CD4-positive, alpha-beta T cell treated with Interleukin-4 for 4 hours (primary cell): ENCODE measurements at places on chromosomes 1 and 21.

DNA sequence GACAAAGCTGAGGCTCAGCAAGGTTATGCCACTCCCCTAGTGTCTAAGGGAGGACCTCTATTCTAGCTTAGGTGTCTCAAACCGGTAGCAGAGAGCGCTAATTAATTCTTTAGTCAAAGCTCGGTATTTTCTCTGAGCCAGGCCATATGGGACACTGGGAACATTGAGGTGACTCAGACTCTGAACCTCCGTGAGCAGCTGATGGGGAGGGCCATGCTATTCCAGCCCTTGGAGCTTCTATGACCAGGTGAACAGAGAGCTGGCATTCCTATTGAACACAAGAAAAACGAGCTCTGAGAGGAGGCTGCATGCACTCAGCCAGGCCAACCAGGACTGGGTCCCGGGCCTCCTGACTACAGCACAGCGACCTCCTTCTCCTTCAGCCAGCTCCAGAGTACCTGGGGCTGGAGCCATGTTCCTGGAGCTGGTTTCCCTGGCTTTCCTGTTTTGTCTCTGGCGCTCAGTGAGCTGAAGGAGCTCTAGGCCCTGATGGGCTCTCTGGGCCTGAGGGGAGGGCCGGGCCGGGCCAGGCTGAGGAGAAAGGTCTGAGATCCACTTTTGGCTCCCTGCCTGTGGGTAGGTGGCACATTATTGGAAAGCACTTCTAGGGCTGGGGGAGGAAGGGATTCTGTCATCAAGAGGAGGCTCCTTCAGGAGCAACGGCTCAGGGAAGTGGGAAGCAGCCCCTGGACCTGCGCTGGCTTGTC is 37.0 kb downstream of the SLC9A1 start:
- DNase-seq = no peak

DNA sequence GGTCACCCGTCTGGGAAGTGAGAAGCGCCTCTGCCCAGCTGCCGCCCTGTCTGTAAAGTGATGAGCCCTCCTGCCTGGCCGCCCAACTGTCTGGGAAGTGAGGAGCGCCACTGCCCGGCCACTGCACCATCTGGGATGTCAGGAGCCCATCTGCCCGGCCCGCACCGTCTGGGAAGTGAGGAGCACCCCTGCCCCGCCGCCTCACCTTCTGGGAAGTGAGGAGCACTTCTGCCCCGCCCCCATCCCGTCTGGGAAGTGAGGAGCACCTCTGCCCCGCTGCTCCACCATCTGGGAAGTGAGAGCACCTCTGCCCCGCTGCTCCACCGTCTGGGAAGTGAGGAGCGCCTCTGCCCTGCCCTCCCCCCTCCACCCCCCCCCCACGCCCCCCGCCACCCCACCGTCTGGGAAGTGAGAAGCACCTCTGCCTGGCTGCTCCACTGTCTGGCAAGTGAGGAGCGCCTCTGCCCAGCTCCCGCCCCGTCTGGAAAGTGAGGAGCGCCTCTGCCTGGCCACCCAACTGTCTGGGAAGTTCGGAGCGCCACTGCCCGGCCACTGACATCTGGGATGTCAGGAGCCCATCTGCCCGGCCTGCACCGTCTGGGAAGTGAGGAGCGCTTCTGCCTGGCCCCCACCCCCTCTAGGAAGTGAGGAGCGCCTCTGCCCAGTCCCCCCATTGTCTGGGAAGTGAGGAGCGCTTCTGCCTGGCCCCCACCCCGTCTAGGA is 4.5 kb upstream of the ZZZ3 start:
- no peak for DNase-seq

DNA sequence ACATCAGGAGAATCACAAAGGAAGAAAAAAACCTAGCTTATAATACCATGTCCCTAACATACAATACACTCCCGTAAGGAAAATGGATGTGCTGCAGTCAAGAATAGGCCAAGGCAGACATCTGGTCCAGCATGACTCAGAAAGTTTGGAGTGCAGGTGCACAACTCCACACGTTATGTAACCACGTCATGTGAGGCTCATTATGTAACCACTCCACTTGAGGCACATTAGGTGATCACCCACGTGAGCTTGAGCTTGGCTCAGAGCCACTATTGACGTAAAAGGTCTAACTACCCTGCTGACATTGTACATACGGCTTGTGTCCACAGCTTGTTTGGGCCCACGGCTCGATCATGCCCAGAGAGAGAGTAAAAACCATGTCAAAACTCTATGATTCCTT is 99.8 kb upstream of the C1orf21 start:
- no peak for DNase-seq

GRCh38 chr1:39842836-39843235 is 40.5 kb downstream of the TRIT1 start:
- no peak for DNase-seq

DNA sequence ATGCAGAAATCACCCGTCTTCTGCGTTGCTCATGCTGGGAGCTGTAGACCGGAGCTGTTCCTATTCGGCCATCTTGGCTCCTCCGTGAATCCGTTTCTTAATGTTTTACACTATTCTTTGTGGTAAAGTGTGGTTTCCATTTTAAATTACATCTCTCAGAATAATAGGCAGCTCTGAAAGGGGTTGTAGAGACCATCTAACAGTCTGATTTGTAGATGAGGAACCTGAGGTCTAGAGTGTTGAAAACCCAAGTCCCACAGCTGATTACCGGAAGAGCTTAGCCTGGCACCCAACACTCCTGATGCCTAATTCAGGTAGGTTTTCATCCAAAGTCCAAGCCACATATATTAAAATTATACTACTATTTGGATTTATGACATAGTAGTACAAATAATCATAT is 144.0 kb downstream of the LEPR start:
- no peak for DNase-seq

DNA sequence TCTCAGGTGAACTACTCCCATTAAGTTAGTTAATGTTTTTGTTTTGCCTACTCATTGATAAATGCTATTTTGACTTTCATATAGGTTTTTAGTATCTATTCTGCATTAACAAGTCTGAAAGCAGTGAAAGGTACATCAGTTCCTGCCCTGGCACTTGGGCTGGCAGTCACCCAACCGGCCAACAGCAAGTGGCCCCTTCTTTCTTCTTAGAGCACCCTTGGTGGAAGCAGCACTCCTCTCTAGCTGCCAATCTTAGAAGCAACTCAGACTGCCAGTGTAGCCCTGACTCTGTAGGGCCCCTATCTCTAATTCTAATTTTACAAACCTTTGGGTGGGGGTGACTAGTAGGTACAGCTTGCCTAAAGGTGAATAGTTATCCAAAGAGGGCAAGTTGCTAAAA is 155.7 kb downstream of the FGGY start:
- DNase-seq = no peak

DNA sequence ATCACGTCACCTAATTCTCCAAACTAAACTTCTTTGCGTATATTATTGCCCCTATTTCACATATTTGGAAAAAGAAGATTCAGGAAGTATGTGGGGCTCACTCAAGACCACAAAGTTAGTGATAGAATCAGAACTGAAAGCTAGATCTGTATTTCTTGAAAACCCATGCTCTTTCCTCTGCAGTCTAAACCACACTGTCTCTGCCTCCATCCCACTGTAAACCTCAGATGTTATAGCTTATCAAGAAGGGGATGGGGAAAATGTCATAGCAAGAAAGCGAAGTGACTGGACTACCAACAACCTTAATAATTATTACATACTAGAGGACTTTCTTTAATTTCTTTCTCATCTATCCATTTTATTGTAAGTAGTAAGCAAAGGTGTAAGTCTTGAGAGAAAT is 257.7 kb upstream of the SGIP1 start:
- peak; percentile 61 for DNase-seq

DNA sequence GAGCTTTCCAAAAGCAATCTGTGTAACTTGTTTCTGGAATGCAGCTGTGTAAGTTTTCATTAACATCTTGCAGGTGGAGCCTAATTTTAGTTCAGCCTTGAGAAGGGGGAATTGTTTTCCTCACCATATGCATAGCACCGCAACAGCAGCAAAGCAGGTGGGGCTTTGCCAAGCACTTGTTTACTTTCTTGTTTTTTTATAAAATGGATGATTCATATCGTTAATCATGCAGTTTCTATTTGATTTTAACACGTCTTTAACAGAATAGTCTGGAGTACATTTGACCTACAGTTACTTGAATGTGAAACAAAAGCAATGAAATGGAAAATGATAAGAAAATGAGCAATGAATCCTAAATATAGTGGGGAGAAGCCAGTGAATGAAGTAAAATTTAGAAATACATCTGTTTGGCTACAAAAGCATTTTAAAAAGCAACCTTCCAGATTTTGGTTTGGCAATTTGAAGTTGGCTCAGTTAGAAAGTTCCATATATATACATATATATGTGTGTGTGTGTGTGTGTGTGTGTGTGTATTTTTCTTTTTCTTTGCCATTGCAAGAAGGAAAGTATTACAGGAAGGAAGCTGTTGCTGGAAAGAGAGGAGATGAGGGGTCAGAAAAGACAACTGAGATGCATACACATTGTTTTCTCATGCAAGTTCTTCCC is 119.0 kb upstream of the ADGRL2 start:
- DNase-seq = no peak

- DNase-seq = peak; percentile 21
These were observed 90.2 kb downstream of the DMRTA2 start for GRCh38 chr1:50332941-50333594.

GRCh38 chr21:25735646-25736597 is 1.1 kb downstream of the GABPA start:
- peak; percentile 75 for DNase-seq

- no peak for DNase-seq
These were observed 98.3 kb downstream of the ABCA4 start for GRCh38 chr1:94022471-94023189.

DNA sequence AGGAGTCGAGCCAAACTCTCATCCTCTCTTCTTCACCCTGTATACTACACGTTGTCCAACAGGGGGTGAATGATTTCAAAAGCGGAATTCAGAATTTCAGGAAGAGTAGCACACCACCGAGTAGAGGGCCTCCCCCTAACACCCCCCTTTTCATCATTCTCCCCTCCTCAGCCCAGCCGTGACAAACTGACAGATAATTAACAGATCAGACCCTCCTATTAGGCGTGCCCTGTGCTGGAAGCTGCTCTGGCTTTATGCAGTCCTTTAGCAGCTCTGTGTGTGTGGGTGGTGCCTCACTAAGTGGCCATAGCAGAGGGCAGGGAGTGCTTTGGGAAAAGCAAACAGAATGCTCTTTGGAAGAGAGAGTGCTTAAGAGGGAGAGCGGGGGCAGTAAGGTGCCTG is 44.3 kb downstream of the PEX14 start:
- no peak for DNase-seq
